ENCODE measurements at places on chromosomes 6 and 20.

- DNase-seq: no peak
Observed at GRCh38 chr20:23510000-23510590, 19.2 kb downstream of the CST8 start.

- DNase-seq: no peak
Observed at GRCh38 chr6:170006900-170007467, 255.6 kb downstream of the ERMARD start.

DNA sequence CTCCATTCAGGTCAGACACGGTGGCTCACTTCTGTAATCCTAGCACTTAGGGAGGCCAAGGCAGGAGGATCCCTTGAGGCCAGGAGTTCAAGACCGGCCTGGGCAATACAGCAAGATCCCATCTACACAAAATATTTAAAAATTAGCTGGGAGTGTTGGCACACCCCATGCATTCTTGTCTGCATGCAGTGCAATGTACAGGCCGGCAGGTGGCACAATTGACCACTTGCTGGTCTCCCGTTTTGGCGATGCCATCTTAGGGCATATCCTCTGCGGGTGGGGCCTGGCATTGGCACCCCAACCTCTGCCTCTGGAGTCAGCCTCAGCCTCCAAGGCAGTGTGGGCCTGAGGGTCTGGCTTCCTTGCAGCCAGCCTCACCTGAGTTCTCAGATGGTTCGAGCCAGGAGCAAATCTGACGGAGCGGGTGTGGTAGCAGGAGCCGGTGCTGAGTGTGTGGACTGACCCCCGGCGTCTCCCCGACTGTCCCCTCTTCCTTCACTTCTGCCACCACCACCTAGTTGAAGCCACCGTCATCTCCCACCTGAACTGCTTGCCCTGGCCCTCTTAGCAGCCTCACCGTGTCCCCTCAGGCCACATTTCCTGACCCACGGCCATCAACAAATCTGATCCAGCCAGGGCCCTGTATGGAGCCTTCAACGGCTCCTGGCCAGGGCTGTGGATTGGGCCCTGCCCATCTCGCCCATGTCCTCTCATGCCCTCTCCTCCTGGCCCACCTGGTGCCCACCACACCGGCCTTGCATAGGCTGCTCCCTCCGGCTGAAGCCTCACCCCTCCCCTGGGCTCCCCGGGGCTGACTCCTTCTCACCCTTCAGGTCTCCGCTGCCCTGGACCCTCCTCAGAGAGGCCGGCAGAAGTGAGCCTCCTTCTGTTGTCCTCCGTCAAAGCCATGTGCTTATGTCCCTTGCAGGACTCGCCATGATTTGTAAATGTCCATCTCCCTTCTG is 44.0 kb downstream of the EFCAB8 start:
- peak; percentile 54 for DNase-seq

- DNase-seq: no peak
Observed at GRCh38 chr6:159890792-159891191, at the start of gene MAS1. TSS of gene MAS1 (plus strand) at chr6:159890988. CDS start at chr6:159906956, 15,968 bp downstream.

DNA sequence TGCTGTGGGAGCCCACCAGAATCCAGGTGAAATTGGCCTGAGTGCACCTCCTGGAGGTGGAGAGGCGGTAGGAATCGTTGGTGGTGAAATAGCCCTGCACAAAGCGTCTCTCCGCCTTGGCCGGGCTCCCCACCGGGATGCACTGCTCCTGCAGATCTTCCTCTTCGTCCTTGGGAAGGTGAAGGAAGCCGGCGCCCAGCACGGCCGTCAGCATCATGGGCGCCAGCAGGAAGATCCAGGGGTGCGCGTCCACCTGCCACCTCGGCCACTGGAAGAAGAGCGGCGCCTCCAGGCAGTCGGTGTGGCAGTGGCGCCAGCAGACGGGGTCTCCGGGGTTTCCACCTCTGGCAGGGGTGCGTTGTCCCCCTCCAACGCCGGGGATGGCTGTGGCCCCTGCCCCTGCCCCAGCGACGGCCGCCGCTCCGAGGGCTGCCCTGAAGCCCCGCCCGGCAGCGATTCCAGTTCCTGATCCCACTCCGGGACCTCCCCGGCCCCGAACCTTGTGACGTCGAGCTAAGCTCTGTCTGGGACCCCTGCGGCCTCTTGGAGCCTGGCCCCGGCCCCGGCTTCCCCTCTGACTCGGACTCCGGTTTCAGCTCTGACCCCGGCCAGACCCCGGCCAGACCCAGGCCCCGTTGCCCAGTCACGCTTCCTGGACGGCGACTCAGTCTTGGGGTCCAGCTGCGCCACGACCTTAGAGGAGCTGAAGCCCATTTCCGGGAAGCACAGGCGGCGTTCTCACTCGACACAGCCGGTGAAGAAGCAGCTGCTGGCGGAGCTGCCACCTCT is 91.9 kb downstream of the CD164 start:
- no peak for DNase-seq

- no peak for DNase-seq
Observed at GRCh38 chr20:55478724-55479450, 526.4 kb downstream of the CBLN4 start.
